ENCODE measurements at places on chromosomes 11 and 22. TPM values are rescaled to one million over a fixed set of nuclear protein-coding genes. Genes with fewer than 3 reads are reported as not detected.

The OR6A2 gene
- total RNA-seq: 0.08 TPM

The GDPD4 gene
- total RNA-seq: not detected

The VPREB1 gene
- not detected for total RNA-seq

The SLC3A2 gene
- total RNA-seq: 40.2 TPM

The GRM5 gene
- total RNA-seq: not detected

The COA4 gene
- 65.0 TPM for total RNA-seq

The MMP8 gene
- not detected for total RNA-seq

The UQCC3 gene
- 5.9 TPM for total RNA-seq

The TSGA10IP gene
- not detected for total RNA-seq

The EED gene
- total RNA-seq: 15.2 TPM

The CHADL gene
- 15.5 TPM for total RNA-seq

The RFPL2 gene
- not detected for total RNA-seq

The ST14 gene
- 1.2 TPM for total RNA-seq

The IRAG1 gene
- 18.9 TPM for total RNA-seq

The SLC17A6 gene
- total RNA-seq: not detected

Measured in right cardiac atrium (tissue), 5 donors.